ENCODE measurements at places on chromosomes 5 and 9. TPM values are rescaled to one million over a fixed set of nuclear protein-coding genes. Genes with fewer than 3 reads are reported as not detected.

GRCh38 chr9:128619127-128619526 lies 37.5 kb downstream of the DYNC2I2 start:
- H3K27me3 ChIP-seq: no peaks in the 10 kb centered on the region
- peaks cover 100% of the 10 kb centered on the region for H3K36me3 ChIP-seq
- no peak overlapping the region for H3K4me3 ChIP-seq
- DNase-seq: no peak
- no peaks in the 10 kb centered on the region for H3K4me1 ChIP-seq
- no peak overlapping the region for H3K27ac ChIP-seq

GRCh38 chr9:23644326-23644725 lies 181.7 kb downstream of the ELAVL2 start:
- H3K4me3 ChIP-seq: no peak overlapping the region
- no peaks in the 10 kb centered on the region for H3K4me1 ChIP-seq
- no peaks in the 10 kb centered on the region for H3K36me3 ChIP-seq
- H3K27me3 ChIP-seq: no peaks in the 10 kb centered on the region
- DNase-seq: no peak
- no peak overlapping the region for H3K27ac ChIP-seq

GRCh38 chr9:114953959-114954358 lies 23.6 kb upstream of the TNFSF8 start:
- no peak overlapping the region for H3K4me3 ChIP-seq
- peak overlapping the region; percentile 39 for H3K27ac ChIP-seq
- no peaks in the 10 kb centered on the region for H3K36me3 ChIP-seq
- no peaks in the 10 kb centered on the region for H3K27me3 ChIP-seq
- H3K4me1 ChIP-seq: peaks cover 24% of the 10 kb centered on the region
- no peak for DNase-seq

DNA sequence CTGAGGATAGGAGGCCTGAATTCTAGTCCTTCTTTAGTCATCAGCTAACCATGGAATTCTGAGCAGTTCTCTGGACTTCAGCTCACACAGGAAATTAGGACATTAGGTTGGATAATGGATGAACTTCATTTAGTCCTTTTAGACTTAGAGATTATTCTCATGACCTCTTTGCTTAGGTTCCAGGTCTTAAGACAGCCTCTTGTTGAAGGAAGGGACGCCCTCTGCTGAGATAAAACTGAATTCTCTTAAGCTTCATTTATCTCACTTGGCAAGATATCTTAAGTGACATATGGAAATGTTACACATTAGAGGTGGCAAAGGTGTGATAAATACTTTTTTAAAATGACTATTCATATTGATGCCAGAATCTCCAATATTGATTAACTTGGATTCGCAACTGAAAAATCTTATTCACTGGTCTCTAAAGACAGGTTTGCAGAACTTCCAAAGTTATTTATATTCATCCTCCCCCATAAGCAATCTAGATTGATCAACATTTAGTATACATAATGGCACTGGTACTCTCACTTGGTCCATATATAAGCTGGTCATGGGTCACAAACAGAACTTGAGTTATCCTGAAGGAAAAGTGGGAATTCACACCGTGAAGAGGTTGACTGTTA lies 16.9 kb upstream of the ZNF366 start:
- H3K27me3 ChIP-seq: no peaks in the 10 kb centered on the region
- H3K4me1 ChIP-seq: no peaks in the 10 kb centered on the region
- H3K36me3 ChIP-seq: no peaks in the 10 kb centered on the region
- no peak overlapping the region for H3K27ac ChIP-seq
- no peak for DNase-seq
- H3K4me3 ChIP-seq: no peak overlapping the region

Gene ABCA1
- total RNA-seq: 46.8 TPM

- no peak overlapping the region for H3K4me3 ChIP-seq
- no peak overlapping the region for H3K27ac ChIP-seq
- H3K27me3 ChIP-seq: no peaks in the 10 kb centered on the region
- DNase-seq: no peak
These were observed 163.1 kb downstream of the ESM1 start for GRCh38 chr5:54822324-54822687.

DNA sequence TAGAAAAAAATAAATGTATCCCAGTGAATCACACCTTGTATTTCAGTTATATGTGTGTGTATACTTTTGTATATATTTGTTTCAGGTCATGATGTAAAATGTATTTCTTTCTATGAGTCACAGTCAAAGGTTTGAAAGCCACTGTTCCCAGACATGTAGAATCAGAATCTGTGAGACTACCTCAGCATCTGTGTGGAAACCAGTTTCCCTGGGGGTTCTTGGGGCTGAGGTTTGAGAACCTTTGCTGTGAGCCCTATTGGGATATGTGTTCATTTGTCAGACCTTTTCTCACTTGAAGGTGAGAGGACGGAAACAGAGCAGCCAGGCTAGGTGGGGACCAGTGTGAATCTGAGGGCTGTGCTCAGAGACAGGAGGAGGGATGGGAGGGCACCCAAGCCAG lies 78.7 kb upstream of the SAP30L start:
- peak overlapping the region; percentile 48 for H3K27ac ChIP-seq
- peaks cover 34% of the 10 kb centered on the region for H3K4me1 ChIP-seq
- H3K36me3 ChIP-seq: peaks cover 4% of the 10 kb centered on the region
- no peak for DNase-seq
- H3K4me3 ChIP-seq: no peak overlapping the region

GRCh38 chr5:53326424-53327153 lies 153.8 kb upstream of the FST start:
- H3K4me1 ChIP-seq: no peaks in the 10 kb centered on the region
- DNase-seq: no peak
- no peak overlapping the region for H3K27ac ChIP-seq
- no peaks in the 10 kb centered on the region for H3K36me3 ChIP-seq
- no peak overlapping the region for H3K4me3 ChIP-seq

DNA sequence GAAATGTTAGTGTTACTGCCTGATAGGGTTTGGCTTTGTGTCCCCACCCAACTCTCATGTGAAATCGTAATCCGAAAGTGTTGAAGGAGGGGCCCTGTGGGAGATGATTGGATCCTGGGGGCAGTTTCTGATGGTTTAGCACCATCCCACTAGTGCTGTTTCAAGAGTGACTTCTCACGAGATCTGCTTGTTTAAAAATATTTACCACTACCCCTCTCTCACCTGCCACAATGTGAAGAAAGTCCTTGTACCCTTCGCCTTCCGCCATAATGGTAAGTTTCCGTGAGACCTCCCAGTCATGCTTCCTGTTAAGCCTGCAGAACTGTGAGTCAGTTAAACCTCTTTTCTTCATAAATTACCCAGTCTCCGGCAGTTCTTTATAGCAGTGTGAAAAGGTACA lies 2.6 kb upstream of the RFX3 start:
- peaks cover 22% of the 10 kb centered on the region for H3K4me1 ChIP-seq
- peak overlapping the region; percentile 76 for H3K4me3 ChIP-seq
- no peaks in the 10 kb centered on the region for H3K36me3 ChIP-seq
- H3K27ac ChIP-seq: peak overlapping the region; percentile 100
- no peaks in the 10 kb centered on the region for H3K27me3 ChIP-seq
- no peak for DNase-seq

- H3K4me3 ChIP-seq: no peak overlapping the region
- peaks cover 3% of the 10 kb centered on the region for H3K4me1 ChIP-seq
These were observed 557 bp upstream of the IL3 start for GRCh38 chr5:132059696-132060500.

DNA sequence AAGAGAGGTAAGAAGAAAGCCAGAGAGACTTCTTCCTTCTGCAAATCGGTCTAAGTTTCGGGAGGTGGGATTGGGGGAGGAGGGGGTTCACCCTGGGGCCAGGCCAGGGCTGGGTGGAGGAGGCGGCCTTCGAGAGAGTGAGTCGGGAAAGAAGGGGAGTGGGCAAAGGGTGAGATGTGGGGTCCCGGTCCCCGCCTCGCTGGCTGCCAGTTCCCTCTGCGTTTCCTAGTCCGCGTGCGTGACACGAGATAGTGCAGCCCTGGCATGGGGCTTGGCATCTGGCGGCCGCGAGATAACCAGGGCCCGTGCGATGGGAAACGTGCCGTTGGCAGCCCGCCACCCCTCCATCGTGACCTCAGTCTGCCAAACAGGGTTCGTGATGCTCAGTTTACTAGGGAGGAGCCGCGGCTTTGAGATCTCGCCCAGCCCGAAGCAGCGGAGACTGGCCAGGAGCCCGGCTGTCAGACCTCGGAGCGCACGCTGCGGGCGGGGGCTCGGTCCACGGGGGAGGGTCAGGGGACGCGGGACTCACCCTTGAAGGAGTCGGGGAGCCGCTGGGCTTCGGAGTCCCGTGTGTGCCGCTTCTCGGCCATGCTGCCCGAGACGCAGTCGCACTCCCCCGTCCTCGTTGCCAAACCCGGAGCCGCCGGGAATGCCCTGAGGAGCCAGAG lies at the start of gene STOM:
STOM (minus strand) TSS at position 656 of the 671 bp plus-strand sequence; CDS start at position 593, 63 bp downstream.
- H3K4me3 ChIP-seq: peak within 1 kb of the TSS; percentile 84
- H3K36me3 ChIP-seq: peaks cover 4% of the 10 kb centered on the region
- no peaks in the 10 kb centered on the region for H3K27me3 ChIP-seq
- H3K27ac ChIP-seq: peak within 1 kb of the TSS; percentile 93

Gene LCN1
- total RNA-seq: not detected

- H3K4me1 ChIP-seq: peaks cover 13% of the 10 kb centered on the region
- no peaks in the 10 kb centered on the region for H3K27me3 ChIP-seq
- peak overlapping the region; percentile 28 for H3K4me3 ChIP-seq
- peak overlapping the region; percentile 33 for H3K27ac ChIP-seq
- peaks cover 15% of the 10 kb centered on the region for H3K36me3 ChIP-seq
These were observed 120.4 kb downstream of the RAPGEF6 start for GRCh38 chr5:131514316-131515283.

- H3K4me1 ChIP-seq: peaks cover 15% of the 10 kb centered on the region
- H3K27me3 ChIP-seq: no peaks in the 10 kb centered on the region
- no peaks in the 10 kb centered on the region for H3K36me3 ChIP-seq
- H3K27ac ChIP-seq: peak overlapping the region; percentile 84
- DNase-seq: peak; percentile 54
These were observed 688 bp downstream of the CNTLN start for GRCh38 chr9:17135295-17136160.

- no peaks in the 10 kb centered on the region for H3K36me3 ChIP-seq
- H3K27ac ChIP-seq: no peak overlapping the region
- H3K27me3 ChIP-seq: no peaks in the 10 kb centered on the region
- no peak overlapping the region for H3K4me3 ChIP-seq
These were observed 26.0 kb downstream of the ERP44 start for GRCh38 chr9:100072805-100073204.

DNA sequence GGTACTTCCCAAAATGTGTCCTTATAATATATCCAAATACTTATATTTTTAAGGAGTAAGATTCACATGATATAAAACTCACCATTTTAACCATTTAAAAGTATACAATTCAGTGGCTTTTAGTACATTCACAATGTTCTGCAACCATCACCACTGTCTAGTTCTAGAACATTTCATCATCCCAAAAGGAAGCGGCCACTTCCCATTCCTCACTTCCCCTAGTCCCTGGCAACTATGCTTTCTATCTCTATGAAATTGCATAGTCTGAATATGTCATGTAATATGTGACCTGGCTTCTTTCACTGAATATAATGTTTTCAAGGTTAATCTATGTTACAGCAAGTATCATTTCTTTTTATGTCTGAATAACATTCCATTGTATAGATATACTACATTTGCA lies 615.1 kb upstream of the SGCD start:
- no peaks in the 10 kb centered on the region for H3K27me3 ChIP-seq
- DNase-seq: no peak
- no peak overlapping the region for H3K27ac ChIP-seq
- no peak overlapping the region for H3K4me3 ChIP-seq
- no peaks in the 10 kb centered on the region for H3K4me1 ChIP-seq

GRCh38 chr5:150398722-150399523 lies 13.8 kb downstream of the CD74 start:
- no peak overlapping the region for H3K27ac ChIP-seq
- H3K36me3 ChIP-seq: peaks cover 99% of the 10 kb centered on the region
- H3K4me3 ChIP-seq: no peak overlapping the region
- no peaks in the 10 kb centered on the region for H3K4me1 ChIP-seq
- DNase-seq: peak; percentile 44

Gene ALDH7A1
- total RNA-seq: 23.7 TPM

- no peak for DNase-seq
- no peaks in the 10 kb centered on the region for H3K27me3 ChIP-seq
- no peak overlapping the region for H3K27ac ChIP-seq
- H3K4me3 ChIP-seq: no peak overlapping the region
These were observed 194.6 kb downstream of the DENND1A start for GRCh38 chr9:123735376-123735775.

- no peaks in the 10 kb centered on the region for H3K36me3 ChIP-seq
- no peaks in the 10 kb centered on the region for H3K27me3 ChIP-seq
- H3K4me3 ChIP-seq: no peak overlapping the region
- H3K27ac ChIP-seq: no peak overlapping the region
- no peak for DNase-seq
- H3K4me1 ChIP-seq: no peaks in the 10 kb centered on the region
These were observed 14.7 kb downstream of the SLC45A2 start for GRCh38 chr5:33969572-33970452.

- no peaks in the 10 kb centered on the region for H3K36me3 ChIP-seq
- no peak overlapping the region for H3K4me3 ChIP-seq
- DNase-seq: no peak
- no peak overlapping the region for H3K27ac ChIP-seq
- no peaks in the 10 kb centered on the region for H3K4me1 ChIP-seq
- no peaks in the 10 kb centered on the region for H3K27me3 ChIP-seq
These were observed 564.0 kb downstream of the IRX1 start for GRCh38 chr5:4159681-4160080.

Gene ANKRD18B
- 0.65 TPM for total RNA-seq

- H3K4me1 ChIP-seq: peaks cover 56% of the 10 kb centered on the region
- no peak for DNase-seq
- peaks cover 33% of the 10 kb centered on the region for H3K36me3 ChIP-seq
- H3K4me3 ChIP-seq: peak overlapping the region; percentile 96
- peak overlapping the region; percentile 99 for H3K27ac ChIP-seq
These were observed 1.2 kb downstream of the SURF4 start for GRCh38 chr9:133374612-133375115.

DNA sequence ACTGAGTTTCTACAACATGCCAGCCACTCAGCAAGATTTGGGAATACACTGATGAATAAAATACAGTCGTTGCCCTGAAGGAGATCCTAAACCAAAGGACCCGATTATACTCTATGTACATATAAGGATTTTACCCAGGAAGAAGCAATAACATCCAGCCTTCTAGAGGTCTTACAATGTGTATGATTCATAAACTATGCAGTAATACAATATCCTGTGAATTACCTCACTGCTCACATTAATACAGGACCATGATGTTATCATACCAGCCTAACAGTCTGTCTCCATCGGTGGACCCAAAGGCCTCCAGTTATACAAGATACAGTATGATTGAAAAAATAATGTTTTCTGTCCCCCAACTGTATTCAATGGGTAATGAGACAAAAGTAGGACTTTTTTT lies 310.5 kb upstream of the TRPM3 start:
- H3K36me3 ChIP-seq: no peaks in the 10 kb centered on the region
- no peaks in the 10 kb centered on the region for H3K4me1 ChIP-seq
- no peaks in the 10 kb centered on the region for H3K27me3 ChIP-seq
- H3K27ac ChIP-seq: no peak overlapping the region

DNA sequence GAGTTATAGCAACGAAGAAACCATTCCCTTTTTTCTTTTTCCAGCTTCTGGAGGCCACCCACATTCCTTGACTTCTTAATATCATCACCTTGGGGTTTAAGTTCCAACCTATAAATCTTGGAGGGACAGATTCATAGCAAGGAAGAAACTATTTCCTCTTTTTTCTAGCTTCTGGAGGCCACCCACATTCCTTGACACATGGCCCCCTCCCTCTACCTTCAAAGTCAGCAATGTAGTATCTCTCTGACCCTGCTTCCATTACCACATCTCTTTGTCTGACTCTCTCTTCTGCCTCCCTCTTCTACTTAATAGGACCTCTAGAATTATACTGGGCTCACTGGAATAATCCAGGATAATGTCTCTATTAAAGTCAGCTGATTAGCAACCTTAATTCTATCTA lies 34.7 kb upstream of the SHISAL2B start:
- H3K4me3 ChIP-seq: no peak overlapping the region
- H3K4me1 ChIP-seq: no peaks in the 10 kb centered on the region
- no peak overlapping the region for H3K27ac ChIP-seq
- no peaks in the 10 kb centered on the region for H3K36me3 ChIP-seq
- no peak for DNase-seq
